NCI-H748 treated with DMSO at 0.1 percent for 48 hours (cell line): ENCODE measurements at places on chromosomes 2 and 18.

DNA sequence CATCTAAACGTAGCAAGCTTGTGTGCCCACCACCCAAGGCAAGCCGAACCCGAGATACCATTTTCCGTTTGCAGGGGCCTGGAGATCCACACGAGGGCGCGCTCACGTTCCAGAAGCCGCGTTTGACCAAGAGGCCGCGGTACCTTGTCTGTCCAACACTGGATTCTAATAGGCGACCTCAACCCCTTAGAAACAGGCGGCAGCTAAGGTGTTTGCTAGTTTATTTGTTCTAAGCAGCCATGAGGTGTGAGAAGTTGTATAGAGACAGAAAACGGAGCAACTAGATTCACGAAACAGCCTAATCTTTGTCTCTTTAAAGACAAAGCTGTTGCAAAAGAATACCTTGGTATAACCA is 4.2 kb downstream of the HOXD11 start:
- DNase-seq: peak; percentile 96

DNA sequence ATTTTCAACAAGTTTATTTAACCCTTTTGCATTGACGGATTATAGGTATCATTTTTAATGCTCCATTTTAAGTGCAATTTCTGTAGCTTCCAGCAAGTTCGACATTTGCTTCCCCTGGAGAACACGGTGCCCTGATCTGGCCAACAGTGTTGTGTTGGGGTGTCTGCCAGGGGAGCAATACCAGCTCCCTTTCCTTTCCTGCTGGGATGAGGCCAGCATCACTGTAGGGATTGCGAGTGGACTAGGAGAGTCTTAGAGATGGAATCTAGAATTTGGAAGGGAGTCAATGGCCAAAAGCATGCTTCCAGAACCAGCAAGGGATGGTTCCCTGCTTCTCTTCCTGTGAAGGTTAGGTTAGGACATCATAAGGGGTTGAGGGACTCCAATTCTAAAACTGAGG is 135.2 kb downstream of the RTN4 start:
- DNase-seq: no peak

GRCh38 chr2:144522897-144523595 is 3.1 kb upstream of the ZEB2 start:
- DNase-seq: no peak

DNA sequence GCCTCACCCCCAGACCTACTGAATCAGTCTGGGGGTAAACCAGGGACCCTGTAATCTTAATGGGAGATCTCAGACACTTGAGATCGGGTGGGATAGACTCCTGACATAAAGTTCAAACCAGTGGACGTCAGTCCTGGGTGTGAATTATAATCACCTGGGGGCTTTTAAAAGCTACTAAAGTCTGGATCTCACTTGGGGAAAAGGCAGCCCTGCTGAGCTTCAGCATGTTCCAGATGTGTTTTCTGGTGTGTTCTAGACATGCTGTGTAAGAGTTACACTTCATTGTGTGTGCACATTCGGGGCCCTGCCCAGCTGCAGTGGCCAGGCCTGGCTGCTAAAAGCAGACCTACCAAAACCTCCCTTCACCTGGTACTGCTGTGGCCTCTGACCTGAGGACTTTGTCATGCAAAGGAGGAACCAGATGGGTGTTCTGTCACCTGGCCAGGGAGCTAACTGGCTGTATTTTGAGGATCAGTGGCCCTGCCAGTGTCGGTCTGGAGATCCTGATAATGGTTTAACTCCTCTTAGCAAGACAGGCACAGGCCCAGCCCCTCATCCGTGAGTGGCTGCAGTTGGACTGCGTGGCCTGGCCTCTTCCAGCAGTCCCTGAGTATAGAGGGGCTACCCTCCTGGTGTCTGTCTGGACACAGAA is 10.6 kb downstream of the RRM2 start:
- DNase-seq: no peak

- no peak for DNase-seq
Observed at GRCh38 chr18:45580127-45580526, 35.1 kb upstream of the SLC14A2 start.

- no peak for DNase-seq
Observed at GRCh38 chr2:38598991-38599295, 3.8 kb downstream of the HNRNPLL start.

- DNase-seq: no peak
Observed at GRCh38 chr18:56083097-56083521, 495.1 kb upstream of the TCF4 start.

DNA sequence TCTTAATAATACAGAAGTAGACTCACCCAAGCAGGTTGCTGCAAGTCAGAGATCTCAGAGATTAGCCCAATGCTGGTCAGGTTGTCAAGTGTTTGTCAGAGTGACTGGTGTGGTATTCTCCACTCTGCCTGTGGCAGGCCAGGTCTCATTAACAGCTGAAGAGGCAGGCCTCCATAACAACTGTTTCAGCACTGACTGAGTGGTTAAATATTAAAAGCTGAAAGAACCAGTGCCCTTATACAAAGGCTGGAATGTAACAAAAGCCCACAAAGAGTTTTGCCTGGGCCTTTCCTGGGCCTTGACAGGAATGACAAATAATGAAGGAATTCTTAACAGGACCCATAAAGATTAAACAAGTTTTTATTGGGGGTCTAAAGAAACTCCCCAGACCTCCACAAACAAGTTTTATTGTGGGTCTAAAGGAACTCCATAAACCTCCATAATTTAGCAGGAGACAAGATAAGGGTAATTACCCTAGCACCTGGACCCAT is 26.8 kb downstream of the SULT1C2 start:
- no peak for DNase-seq

- no peak for DNase-seq
Observed at GRCh38 chr2:151614606-151615306, 119.5 kb downstream of the NEB start.

DNA sequence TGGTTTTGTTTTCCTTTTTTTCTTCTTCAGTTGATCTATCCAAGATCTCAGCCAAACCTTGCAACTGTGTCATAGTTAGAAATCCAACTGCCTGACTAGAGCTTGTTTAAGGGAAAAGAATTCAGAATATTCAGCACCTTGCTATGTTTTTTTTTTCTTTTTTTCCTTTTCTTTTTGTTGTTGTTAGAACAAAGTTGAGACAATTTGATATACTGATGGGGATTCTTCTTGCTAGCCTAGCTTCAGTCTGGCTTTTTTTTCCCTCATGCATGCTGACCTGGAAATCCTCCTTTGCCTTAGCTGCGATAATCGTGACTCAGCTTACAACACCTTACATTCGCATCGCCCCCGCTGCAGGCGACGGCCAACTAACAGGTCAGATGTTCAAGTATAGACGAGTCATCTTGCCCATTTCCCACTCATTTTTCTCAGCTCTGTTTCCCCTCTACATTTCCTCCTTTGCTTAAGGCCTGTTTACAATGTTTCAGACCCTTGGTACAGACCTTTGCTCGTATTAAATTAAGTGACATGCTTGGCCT is 487.2 kb upstream of the RAB12 start:
- DNase-seq: no peak

- no peak for DNase-seq
Observed at GRCh38 chr2:15365411-15365810, 195.7 kb downstream of the NBAS start.

GRCh38 chr18:70110678-70111077 is 94.8 kb downstream of the RTTN start:
- DNase-seq: no peak

DNA sequence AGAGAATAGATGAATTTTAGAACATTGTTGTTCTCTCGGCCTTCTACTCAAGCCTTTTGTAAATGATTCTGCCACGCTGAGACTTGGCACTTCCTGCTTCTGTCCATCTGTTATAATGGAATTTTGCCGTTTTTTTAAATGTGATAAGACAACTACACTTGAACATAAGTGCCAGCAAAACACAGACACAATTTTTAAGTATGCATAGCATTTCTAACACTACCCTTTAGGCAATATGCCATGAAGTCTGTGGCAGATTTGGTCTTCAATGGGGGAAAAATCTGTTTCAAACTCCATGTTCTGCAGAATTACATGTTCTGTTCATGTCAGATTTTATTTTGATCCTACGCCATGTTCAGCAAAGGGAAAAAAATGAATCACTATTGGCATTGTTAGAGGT is 1170.7 kb upstream of the SLC39A10 start:
- no peak for DNase-seq

GRCh38 chr2:176072951-176073904 is 10.5 kb downstream of the EVX2 start:
- DNase-seq: no peak

DNA sequence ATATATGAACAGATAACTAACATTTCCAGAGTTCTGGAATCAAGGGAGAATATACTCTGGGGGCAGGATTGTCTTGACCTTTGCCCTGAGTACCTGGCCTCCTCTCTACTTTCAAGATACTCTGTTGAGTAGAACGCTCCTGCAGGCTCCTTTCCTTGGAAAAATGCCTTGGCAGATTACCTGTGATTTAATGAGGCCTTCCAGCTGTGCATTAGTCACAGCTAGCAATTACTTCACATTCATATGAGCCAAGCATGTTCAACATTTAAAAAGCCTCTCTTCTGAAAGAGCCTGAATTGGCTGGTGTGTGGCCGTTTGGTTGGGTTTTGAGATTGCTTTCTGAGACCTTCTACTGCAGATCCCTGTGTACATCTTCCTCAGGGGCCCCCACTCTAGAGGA is 142.2 kb downstream of the PLCL1 start:
- DNase-seq: no peak

- DNase-seq: no peak
Observed at GRCh38 chr2:25164561-25164960, 3.8 kb downstream of the POMC start.

GRCh38 chr2:45441571-45441970 is 169.5 kb downstream of the SRBD1 start:
- DNase-seq: no peak

- DNase-seq: peak; percentile 95
Observed at GRCh38 chr2:210128961-210129360, 42.2 kb downstream of the KANSL1L start.
